ENCODE measurements at places on chromosomes 4 and X.

DNA sequence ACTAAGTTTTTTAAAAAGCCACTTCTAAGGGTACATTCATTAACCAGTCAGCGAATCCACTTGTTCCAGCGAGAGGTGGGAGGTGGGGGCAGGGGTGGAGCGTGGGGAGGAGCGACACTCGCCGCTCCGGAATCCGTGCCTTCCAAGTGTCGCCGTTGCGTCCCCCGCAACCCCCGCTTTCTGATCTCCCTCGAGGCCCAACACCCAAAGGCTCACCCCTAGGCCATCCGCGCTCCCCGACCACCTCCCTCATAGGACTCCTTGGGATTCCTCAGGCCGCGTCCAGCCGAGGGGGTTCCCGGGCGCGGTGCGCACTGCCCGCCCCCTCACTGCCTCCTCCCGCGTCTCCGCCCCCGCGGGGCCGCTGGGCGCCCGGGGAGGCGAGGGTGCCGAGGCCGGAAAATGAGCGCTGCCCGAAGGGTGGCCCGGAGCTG lies 108.1 kb upstream of the STOX2 start:
- DNase-seq, result no peak

- no peak for DNase-seq
Measured at GRCh38 chr4:23773884-23774636, 115.8 kb downstream of the PPARGC1A start.

DNA sequence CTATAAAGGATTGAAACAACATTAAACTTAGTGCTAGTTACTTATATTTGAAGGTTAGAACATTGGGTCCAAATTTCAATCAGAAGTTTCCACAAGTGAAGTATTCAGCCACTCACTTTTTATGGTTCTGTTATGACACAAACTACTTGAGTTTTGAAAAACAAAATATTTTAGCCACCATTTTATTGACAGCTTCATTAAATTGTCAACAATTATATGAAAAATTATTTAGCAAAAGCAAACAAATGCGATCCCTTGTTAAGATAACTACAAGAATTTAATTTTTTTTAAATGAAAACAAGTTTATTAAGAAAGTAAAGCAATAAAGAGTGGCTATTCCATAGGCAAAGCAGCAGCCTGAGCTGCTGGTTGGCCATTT lies 3.1 kb downstream of the CXCL2 start:
- no peak for DNase-seq

- no peak for DNase-seq
Measured at GRCh38 chrX:112731793-112732192, 52.1 kb upstream of the LHFPL1 start.

- no peak for DNase-seq
Measured at GRCh38 chr4:175946472-175947116, 119.0 kb upstream of the WDR17 start.

DNA sequence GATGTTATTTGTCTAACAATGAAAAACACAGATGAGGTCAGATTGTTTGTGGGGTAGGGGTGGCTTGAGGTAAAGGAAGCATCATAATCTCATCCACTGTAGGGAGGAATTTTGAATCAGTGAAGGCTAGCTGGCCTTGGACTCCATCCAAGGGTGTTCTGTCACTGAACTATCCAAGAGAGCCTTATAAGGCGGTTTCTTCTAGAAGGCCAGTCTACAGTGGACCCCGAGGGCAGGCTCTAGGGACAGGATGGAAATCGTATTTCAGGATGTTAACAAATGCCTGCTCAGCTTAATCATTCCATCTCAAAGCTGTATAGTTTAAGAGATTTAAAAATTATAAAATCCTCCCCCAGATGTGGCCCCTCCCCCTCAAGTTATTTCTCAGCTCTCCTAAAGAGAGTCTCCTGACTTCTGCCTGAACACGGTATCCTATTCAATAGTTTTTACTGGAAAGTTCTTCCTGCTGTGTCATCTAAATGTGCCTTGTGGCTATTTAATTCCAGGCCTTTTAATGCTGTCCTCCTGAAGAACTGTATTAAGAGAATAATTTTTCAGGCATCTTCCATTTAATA lies 8.0 kb downstream of the IGFBP7 start:
- no peak for DNase-seq

DNA sequence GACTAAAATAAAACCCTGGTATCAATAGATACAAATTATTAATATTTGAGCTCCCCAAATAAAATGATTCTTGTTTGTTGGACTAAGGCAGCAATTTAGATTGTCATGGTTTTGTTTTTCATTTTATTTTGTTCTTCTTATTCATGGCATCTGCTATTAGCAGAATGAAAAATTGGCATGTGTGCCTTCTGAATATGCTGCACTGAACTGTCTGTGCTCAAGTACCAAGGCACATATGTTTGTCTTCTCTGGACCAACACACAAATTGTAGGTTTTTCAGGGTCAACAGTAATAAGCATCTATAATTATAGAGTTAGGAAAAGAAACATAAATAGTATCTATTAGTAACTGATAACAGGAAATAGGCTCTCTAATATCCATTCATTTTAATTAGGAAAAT lies 121.1 kb downstream of the BANK1 start:
- DNase-seq, result no peak

DNA sequence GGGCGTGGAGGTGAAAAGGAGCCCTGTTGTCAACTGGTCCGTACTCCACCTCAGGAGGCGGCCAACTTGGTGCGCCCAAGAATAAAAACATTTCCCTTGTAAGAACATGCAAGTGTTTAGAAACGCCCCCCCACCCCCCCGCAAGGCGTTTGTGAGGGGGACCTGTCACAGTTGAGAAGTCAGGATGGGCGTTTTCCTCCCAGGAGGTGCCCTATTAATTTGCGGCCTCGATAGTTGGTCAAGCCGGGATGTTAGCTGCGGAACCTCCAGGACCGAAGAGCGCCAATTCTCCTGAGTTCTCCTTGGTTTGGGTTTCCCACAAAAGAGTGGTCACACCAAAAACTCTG lies 651 bp upstream of the SAP30 start:
- DNase-seq, result peak; percentile 87

GRCh38 chr4:42673082-42673425 lies 16.1 kb upstream of the ATP8A1 start:
- no peak for DNase-seq

DNA sequence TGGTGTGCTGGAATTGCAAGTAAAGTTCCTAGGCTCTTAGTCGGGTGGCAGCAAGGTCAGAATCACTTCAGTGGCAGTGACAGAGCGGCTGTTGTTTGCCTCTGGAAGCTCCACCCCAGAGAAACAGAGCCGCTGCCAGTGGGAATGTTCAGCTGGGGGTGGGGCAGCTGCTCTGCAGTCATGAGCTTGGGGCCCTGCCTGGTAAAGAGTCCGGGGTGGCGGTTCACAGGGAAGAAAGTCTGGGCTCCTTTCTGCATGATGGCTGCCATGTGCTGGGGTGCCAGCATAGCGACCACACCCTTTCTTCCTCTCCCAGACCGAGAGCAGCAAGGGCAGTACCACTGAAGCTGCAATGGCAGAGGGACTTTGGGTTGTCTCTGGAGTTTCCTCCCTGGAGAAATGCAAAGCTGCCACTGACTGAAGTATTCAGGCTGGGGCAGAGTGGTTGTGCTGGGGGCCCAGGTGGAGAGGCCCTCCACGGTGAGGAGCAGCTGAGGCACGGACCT lies 108.8 kb upstream of the CENPE start:
- no peak for DNase-seq

- DNase-seq, result no peak
Measured at GRCh38 chrX:37776283-37776986, 3.4 kb upstream of the CYBB start.

Data from activated effector memory CD4-positive, alpha-beta T cell treated with anti-CD3 and anti-CD28 coated beads, Interleukin-2, amount 50 U/mL, for 16 hours (primary cell).